HCT116 (cell line): ENCODE measurements at places on chromosomes 13 and 19. TPM values are rescaled to one million over a fixed set of nuclear protein-coding genes. Genes with fewer than 3 reads are reported as not detected.
A peak's percentile ranks its signal among the peaks of the same experiment; 100 is the strongest.

DNA sequence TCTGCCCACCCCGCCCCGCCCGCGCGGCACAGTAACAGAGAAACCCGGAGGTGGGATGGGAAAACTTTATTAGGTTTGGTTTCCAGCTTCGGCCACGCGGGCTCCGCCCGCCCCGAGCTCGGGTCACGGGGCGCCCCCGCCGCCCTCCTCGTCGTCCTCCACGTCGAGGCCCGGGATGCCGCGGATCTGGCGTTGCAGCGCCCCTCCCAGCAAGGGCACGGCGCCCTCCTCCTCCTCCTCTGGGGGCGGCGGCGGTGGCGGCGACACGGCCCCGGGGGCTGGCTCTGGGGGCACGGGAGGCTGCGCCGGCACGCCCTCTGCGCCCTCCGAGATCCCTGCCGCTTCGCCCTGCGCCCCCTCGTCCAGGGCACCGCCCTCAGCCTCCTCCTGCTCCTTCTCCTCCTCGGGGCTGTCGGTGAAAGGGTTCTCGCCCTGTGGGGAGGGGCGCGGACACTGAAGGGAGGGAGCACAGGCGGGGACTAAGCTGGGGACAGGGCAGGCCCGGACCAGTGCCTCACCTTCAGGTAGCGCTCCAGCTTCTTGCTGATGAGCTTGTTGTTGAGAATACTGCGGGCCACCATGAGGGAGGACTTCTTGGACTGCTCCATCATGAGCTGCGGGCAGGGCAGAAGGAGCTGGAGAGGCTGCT, 536 bp upstream of the AKAP8 start:
- peak overlapping the region; percentile 51 for H3K4me3 ChIP-seq
- no peaks in the 10 kb centered on the region; the same call in 1 of the 2 replicates for H3K36me3 ChIP-seq
- H3K27me3 ChIP-seq: no peaks in the 10 kb centered on the region
- H3K27ac ChIP-seq: peak overlapping the region; percentile 88
- H3K4me1 ChIP-seq: peaks cover 13% of the 10 kb centered on the region

GRCh38 chr19:2231621-2232221, 4.4 kb downstream of the PLEKHJ1 start:
- peaks cover 20% of the 10 kb centered on the region; the same call in 1 of the 2 replicates for H3K36me3 ChIP-seq
- no peak for DNase-seq
- peaks cover 17% of the 10 kb centered on the region; the same call in 1 of the 2 replicates for H3K4me1 ChIP-seq
- H3K27me3 ChIP-seq: no peaks in the 10 kb centered on the region
- H3K4me3 ChIP-seq: no peak overlapping the region

DNA sequence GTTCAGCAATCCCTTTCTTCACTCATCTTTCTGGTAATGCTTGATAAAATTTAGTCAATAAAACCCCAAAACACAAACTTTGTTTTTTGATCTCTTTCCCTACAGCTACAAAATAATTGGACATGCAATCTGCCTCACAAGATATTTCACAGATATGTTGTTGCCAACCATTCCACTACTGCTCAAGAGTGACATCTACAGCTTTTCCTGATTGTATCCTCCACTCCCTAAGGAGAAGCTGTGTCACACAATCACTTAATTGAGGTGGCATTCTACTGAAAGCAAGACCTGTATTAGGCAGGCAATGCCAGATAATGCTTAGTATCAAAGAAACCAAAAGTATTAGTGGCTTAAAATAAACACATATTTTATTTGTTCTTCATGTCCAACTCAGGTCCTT, 1646.2 kb upstream of the SPRY2 start:
- no peaks in the 10 kb centered on the region for H3K27me3 ChIP-seq
- no peaks in the 10 kb centered on the region for H3K4me1 ChIP-seq
- H3K36me3 ChIP-seq: no peaks in the 10 kb centered on the region
- no peak overlapping the region for H3K4me3 ChIP-seq

- H3K4me1 ChIP-seq: peaks cover 11% of the 10 kb centered on the region
- peak overlapping the region; percentile 36 for H3K4me3 ChIP-seq
- no peaks in the 10 kb centered on the region for H3K27me3 ChIP-seq
- peak overlapping the region; percentile 19; the same call in 1 of the 2 replicates for H3K27ac ChIP-seq
These were observed 69.0 kb upstream of the NPAS1 start for GRCh38 chr19:46950526-46951170.

DNA sequence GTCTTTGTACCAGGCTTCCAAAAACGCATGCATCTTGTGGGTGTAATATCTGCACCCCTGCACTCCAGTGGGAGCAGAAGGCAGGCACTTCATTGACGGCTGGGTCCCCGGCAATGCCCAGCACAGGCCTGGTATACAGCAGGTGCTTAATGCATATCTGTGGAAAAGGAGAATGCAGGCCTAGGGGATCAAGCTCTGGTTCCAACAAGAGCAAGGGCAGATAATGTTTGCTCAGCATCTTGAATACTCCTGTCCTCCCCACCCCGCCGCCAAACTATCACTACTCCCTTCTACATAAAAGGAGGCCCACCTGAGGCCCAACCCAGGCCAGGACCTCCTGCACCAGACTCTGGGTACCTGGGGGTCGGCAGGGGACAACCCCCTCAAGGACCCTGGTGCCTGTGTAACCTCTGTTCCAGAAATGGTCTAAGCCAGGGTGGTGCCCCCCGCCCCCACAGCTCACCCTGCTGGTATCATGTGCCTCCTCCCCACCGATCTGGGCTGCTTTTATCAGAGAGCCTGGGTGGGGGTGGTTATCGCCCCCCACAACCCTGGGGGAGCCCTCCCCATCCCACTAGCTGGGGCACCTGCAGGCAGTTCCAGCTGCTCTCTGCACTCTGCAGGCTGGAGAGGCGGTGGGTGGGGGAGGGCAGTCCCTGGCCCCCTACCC, 4.8 kb downstream of the KLF16 start:
- peak overlapping the region; percentile 62 for H3K27ac ChIP-seq
- H3K36me3 ChIP-seq: no peaks in the 10 kb centered on the region
- no peaks in the 10 kb centered on the region for H3K27me3 ChIP-seq
- peaks cover 84% of the 10 kb centered on the region for H3K4me1 ChIP-seq
- DNase-seq: no peak
- H3K4me3 ChIP-seq: no peak overlapping the region

DNA sequence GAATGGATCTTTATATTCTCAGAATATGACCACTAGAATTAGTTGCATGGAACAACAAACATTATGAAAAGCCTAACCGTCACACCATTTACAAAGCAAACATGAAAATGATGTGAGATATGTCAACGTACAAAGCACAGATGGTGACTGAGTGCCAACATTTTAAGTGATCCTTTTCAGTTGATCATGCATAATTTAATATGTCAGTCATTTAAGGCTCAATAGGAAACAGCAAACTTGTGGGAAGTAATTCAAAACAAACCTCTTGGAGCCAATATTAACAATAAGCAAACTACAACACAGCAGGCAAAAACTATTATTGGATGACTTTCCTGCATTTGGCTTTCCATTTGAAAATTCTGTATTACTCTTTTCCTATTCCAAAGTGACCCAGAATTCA, 277.6 kb downstream of the SLITRK6 start:
- H3K27ac ChIP-seq: no peak overlapping the region
- H3K4me3 ChIP-seq: no peak overlapping the region
- H3K36me3 ChIP-seq: no peaks in the 10 kb centered on the region

DNA sequence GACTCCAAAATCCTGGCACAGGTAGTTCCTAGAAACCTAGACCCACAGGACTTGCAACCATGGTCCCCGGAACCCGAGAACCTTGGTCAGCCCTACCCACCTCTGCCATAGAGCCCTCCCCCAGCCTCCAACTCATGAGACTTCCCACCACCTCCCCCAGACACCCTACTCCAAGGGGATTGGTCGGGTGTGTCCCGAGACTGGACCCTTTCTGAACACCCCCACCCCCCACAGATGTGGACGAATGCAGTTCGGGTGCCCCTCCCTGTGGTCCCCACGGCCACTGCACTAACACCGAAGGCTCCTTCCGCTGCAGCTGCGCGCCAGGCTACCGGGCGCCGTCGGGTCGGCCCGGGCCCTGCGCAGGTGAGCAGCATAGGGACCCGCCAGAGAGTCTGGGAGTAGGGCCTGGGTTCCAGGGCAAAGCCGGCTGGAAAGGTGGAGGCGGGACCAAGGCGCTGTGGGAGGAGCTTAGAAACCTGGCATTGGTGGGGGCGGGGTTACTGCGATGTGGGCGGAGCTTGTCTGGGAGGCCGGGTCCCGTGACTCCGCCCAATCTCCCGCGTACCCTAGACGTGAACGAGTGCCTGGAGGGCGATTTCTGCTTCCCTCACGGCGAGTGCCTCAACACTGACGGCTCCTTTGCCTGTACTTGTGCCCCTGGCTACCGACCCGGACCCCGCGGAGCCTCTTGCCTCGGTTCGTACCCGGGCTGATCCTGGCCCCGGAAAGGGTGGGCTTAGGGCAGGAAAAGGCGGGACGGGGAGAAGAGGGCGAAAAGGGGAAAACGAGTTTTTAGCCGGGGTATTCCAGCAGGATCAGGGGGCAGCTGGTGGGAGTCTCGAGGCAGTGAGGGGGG, 11.9 kb downstream of the LTBP4 start:
- H3K4me3 ChIP-seq: peak overlapping the region; percentile 88
- H3K4me1 ChIP-seq: peaks cover 78% of the 10 kb centered on the region
- no peaks in the 10 kb centered on the region for H3K27me3 ChIP-seq
- H3K36me3 ChIP-seq: peaks cover 21% of the 10 kb centered on the region; the same call in 1 of the 2 replicates
- no peak for DNase-seq
- peak overlapping the region; percentile 99 for H3K27ac ChIP-seq

- peak overlapping the region; percentile 93 for H3K4me3 ChIP-seq
- no peak for DNase-seq
- H3K27me3 ChIP-seq: no peaks in the 10 kb centered on the region
- peaks cover 19% of the 10 kb centered on the region; the same call in 1 of the 2 replicates for H3K36me3 ChIP-seq
These were observed 618 bp downstream of the THSD8 start for GRCh38 chr19:12802267-12803106.

- DNase-seq: no peak
- H3K4me1 ChIP-seq: no peaks in the 10 kb centered on the region
- H3K27ac ChIP-seq: no peak overlapping the region
- no peaks in the 10 kb centered on the region for H3K27me3 ChIP-seq
These were observed 174.5 kb downstream of the USP12 start for GRCh38 chr13:26996965-26997752.

- H3K36me3 ChIP-seq: no peaks in the 10 kb centered on the region
- H3K27ac ChIP-seq: no peak overlapping the region
- DNase-seq: no peak
- H3K4me1 ChIP-seq: no peaks in the 10 kb centered on the region
These were observed 474.0 kb downstream of the FOXO1 start for GRCh38 chr13:40192452-40192851.

DNA sequence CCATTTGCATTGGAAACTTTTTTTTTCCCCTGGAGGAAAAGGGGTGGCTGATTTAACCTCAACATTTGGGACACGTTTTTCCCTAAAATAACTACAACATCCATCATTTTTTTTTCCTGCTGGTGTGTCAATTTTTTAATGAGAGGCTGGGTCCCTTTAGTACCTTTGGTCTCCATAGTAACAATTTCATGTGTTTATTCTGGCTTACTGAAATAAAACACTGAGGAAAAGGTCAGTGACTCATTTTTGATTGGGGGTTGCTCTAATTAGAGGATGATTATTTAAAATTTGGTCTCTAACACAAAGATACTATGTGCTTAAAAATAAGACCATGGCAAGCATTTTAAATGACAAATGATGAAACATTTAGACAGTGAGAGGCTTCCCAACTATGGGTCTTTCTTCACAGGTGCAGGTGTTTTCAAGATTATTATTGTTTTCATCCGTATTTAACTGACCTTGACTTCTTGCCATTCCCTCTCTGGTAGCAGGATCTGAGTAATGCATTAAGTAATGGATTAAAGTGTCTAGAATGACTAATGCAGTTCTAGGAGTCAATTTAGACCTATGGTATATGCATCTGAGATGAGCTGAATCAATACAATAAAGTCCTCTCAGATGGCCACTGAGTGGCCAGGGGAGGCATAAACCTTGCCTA, 406.4 kb downstream of the KCNRG start:
- H3K36me3 ChIP-seq: no peaks in the 10 kb centered on the region
- no peak for DNase-seq
- no peak overlapping the region for H3K27ac ChIP-seq
- H3K4me1 ChIP-seq: peaks cover 4% of the 10 kb centered on the region
- no peak overlapping the region for H3K4me3 ChIP-seq

GRCh38 chr13:100542826-100543156, 45.8 kb downstream of the GGACT start:
- no peaks in the 10 kb centered on the region for H3K36me3 ChIP-seq
- no peak for DNase-seq
- H3K4me3 ChIP-seq: no peak overlapping the region
- H3K27me3 ChIP-seq: no peaks in the 10 kb centered on the region
- H3K4me1 ChIP-seq: no peaks in the 10 kb centered on the region
- H3K27ac ChIP-seq: no peak overlapping the region

DNA sequence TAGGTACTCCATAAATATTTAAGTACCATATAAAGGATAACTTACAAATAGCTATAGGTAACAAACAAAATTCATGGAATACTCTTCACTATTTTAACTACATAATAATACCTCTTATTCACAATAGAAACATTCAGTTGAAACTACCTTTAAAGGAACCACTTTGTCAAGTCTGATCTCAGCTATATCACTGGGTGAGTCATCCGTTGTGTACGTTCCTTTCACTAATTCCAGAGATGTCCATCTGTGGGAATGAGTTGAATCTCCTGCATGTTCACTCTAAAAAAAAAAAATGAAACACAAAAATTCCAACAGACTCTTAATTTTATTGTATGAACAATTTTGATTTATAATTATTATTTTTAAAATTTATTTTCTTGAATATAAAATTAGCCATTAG, 149.4 kb upstream of the FBXL3 start:
- H3K27me3 ChIP-seq: no peaks in the 10 kb centered on the region
- peaks cover 21% of the 10 kb centered on the region for H3K36me3 ChIP-seq
- no peak overlapping the region for H3K27ac ChIP-seq
- no peak for DNase-seq
- H3K4me1 ChIP-seq: no peaks in the 10 kb centered on the region
- H3K4me3 ChIP-seq: no peak overlapping the region

DNA sequence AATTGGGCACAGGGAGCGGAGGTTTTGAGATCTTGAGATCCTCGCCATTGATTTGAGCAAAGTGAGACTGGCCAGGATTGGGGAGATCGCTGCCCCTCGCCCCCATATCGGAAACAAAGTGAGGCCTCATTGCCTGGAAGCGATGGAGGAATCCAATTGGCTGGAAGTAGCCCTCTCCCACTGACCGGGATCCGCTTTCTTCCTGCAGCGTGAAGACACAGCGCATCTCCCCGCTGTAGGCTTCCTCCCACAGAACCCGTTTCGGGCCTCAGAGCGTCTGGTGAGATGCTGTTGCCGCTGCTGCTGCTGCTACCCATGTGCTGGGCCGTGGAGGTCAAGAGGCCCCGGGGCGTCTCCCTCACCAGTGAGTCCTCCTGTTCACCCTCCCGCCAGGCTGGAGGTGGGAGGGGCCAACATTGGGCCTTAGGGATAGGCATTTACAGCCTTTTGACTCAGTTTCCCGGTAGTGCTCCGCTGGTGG, 438 bp downstream of the PRKCSH start:
- no peak for DNase-seq
- H3K27me3 ChIP-seq: no peaks in the 10 kb centered on the region
- peaks cover 18% of the 10 kb centered on the region for H3K36me3 ChIP-seq
- H3K27ac ChIP-seq: peak overlapping the region; percentile 70
- peaks cover 17% of the 10 kb centered on the region for H3K4me1 ChIP-seq

The GNG8 gene
- total RNA-seq: not detected

The GJB6 gene
- total RNA-seq: not detected

The PRKD2 gene
- total RNA-seq: 73.5 TPM

The ZNF345 gene
- total RNA-seq: not detected

The LRFN3 gene
- total RNA-seq: 18.8 TPM

The CNMD gene
- total RNA-seq: not detected

The ZNF221 gene
- 2.5 TPM for total RNA-seq

The NOTCH3 gene
- total RNA-seq: 39.4 TPM
